ENCODE measurements at places on chromosomes 4 and X. TPM values are rescaled to one million over a fixed set of nuclear protein-coding genes. Genes with fewer than 3 reads are reported as not detected.

DNA sequence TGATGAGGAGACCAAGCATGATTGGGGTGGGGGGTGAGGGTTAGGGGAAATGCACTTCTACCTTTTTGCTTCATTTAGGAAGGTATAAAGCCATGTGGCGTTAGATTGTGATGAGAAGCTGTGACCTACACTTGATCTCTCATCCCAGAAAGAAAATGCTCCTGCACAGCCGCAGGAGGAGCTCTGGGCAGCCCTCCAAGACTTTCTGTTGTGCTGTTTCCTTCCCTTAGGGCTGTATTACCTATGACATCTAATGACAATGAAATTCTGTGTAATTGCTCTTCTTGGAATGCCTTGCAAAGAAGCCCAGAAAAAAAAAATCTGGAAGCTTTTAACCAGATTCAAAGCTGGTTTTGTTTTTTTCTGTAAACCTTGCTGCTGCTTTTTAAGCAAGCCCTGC lies 13.4 kb downstream of the PRPS2 start:
- DNase-seq: no peak

GRCh38 chrX:7146703-7147412 lies 654 bp upstream of the STS start:
- DNase-seq: no peak

DNA sequence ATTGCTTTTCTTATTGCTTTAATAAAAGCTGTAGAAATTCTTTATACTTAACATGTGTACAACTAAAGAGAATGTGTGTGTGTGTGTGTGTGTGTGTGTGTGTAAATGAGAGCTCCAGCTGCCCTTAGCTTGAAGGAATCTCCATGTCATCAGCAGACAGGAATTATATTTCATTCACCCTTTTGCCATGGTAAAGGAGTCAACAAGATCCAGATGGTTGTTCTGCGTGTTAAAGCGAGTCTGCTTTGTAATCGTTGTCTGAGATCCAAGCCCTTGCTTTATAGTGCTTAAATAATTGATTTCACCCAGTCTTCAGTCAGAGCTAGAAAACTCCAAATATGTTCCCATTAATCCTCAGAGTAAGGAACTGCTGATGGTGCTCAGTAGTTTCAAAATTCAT lies 285.5 kb downstream of the PDGFC start:
- no peak for DNase-seq

- no peak for DNase-seq
Observed at GRCh38 chr4:125115941-125116340, 198.8 kb upstream of the FAT4 start.

GRCh38 chrX:150366951-150367545 lies 3.9 kb downstream of the MAMLD1 start:
- no peak for DNase-seq

DNA sequence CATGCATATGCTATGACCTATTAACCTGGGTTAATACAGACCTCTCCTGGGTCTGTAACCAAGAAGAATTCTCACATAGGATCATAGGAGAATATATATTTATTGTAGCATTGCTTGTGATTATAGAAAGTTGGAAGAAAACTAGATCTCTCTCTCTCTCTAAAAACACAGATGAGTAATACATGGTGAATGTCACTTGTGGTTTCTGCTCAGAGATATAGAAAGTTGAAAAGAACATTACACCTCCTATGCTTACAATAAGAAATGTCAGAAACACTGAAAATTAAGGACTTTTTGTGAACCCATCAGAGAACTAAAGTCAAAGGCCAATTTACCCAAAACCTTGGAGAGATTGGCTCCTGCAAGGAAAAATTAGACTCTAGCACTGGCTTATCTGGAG lies 1389.5 kb downstream of the FAM133A start:
- DNase-seq: no peak

Gene LIMCH1
- polyA plus RNA-seq: 0.04 TPM

Gene TLL1
- polyA plus RNA-seq: not detected

Gene TACR3
- polyA plus RNA-seq: not detected

Data from HepG2 (cell line).